ENCODE measurements at places on chromosomes 16 and 17. TPM values are rescaled to one million over a fixed set of nuclear protein-coding genes. Genes with fewer than 3 reads are reported as not detected.

The CFAP97D1 gene
- 0.26 TPM for total RNA-seq

The SLC46A1 gene
- 5.1 TPM for total RNA-seq

The RNF222 gene
- total RNA-seq, result not detected

The OR2C1 gene
- total RNA-seq, result not detected

The KRT33B gene
- total RNA-seq, result not detected

The C16orf74 gene
- total RNA-seq, result 84.9 TPM

The TAT gene
- total RNA-seq, result not detected

The SMIM36 gene
- total RNA-seq, result 0.29 TPM

The KIF2B gene
- not detected for total RNA-seq

The NPTX1 gene
- total RNA-seq, result not detected

The DHRS7C gene
- not detected for total RNA-seq

The EZH1 gene
- total RNA-seq, result 11.8 TPM

The NHLRC4 gene
- 0.13 TPM for total RNA-seq

DNA sequence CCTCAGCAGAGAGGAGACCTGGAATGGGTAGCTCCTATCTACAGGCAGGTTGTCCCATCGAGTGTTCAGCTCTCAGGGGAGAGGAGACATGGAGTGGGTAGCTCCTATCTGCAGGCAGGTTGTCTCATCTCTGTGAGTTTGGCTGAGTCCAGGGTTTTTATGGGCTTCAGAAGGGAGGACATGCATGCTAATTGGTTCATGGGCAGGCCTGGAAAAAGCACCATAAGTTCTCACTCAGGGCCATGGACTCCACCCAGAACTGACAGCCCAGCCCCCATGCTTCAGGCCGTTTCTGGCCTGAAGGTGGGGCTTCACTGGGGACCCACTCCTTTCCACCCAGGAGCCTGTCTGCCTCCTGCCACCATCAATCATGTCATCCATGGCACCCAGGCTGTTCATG, 84.0 kb downstream of the CYB561 start:
- no peak for DNase-seq

- DNase-seq, result peak; percentile 80
These were observed 20.6 kb upstream of the GAN start for GRCh38 chr16:81293909-81294802.

GRCh38 chr17:46135879-46136563, 57.2 kb downstream of the KANSL1 start:
- DNase-seq, result no peak

DNA sequence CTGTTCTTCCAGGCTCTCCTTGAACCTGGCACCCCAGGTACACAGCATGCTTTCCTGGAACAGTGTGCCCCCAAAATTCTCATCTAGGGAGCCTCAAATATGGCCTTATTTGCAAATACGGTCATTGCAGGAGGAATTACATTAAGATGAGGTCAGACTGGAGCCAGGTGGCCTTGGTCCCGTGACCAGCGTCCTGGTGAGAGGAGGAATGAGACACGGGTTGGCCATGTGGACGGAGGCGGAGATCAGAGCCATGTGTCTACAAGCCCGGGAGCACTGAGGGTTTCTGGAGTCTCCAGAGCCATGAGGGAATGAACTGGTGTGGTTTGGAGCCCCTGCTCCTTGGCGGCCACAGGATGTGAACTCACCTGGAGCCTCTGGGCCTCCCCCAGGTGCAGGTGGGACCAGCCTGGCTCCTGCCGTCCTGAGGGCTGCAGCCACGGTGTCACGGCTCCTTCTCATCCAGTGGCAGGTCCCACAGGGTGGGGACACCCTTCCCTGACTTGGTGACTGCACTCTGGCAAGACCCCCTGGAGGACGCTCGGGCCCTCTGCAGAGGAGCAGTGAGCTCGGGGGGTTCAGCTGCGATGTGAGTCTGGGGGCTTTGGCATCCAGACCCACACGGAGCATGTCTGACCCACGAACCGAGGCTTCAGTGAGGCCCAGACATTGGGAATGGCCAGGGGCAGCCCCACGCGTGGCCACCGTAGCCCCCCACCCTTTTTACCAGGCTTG, 21.8 kb upstream of the GNG13 start:
- no peak for DNase-seq

DNA sequence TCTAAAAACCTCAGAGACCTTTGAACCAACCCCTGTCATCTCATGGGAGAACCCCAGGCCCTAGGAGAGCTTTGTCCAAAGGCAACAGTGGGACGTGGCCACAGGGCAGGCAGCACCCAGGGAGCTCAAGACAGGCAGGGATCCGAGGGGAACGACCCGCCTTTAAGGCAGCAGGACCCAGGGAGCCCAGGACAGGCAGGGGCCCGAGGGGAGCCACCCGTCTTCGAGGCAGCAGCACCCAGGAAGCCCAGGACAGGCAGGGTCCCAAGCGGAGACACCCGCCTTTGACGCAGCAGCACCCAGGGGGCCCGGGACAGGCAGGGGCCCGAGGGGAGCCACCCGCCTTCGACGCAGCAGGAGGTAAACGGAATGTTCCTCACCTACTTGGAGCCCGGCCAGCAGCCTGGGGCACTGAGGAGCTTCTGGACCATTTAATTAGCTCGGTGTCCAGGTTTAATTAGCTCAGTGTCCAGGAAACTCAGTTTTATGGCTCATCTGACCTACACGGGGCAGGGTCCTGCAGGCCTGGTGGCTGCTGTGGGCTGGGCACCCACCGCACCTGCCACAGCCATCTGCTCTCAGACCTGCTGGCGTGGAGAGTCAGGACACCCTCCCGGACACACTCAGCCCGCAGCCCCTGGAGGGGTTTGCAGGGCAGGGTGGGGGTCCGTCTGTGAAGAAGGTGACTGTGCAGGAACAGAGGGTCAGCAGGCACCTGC, 24.4 kb downstream of the PIEZO1 start:
- peak; percentile 77 for DNase-seq

DNA sequence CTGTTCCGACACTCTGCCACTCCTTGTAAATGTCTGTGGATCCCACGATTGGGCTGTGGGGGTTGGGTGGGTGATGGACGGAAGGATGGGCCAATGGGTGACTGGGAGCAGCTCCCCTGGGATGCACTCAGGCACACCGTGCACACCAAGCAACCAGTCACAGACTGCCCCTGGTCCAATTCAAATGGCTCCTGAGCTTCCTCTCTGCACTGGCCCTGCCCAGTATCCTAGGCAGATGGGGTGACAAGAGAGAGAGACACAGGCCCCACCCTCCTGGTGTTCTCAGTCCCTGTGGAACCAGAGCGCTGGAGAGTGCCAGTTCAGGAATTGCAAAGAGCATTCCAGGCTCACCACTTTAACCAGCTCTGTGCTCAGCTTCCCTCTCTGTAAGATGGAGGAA, 32.8 kb downstream of the BEAN1 start:
- DNase-seq, result no peak

DNA sequence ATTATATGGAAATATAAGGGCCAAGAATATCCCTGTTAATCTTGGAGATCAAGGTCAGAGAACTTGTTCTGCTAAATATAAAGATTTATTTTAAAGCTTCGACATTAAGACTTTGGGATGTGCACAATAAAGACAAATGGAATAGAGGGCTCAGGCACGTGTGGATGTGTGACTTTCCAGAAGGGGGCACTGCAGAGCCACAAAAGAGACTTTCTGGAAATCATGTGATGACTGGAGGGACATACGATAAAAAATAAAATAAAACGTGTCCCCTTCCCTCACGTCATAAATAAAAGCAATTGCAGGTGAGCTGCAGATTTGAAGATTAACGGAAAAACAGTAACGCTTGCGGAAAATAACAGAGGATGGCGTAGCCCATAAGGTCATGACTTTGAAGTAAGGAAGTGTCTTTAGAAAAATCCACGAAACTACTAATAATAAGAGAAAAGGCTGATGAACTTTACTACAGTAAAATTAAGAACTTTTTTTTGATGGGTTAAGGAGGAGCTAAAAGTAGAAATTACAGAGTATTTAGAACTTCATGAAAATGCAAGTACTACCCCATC, 9.4 kb upstream of the ENGASE start:
- peak; percentile 76 for DNase-seq

DNA sequence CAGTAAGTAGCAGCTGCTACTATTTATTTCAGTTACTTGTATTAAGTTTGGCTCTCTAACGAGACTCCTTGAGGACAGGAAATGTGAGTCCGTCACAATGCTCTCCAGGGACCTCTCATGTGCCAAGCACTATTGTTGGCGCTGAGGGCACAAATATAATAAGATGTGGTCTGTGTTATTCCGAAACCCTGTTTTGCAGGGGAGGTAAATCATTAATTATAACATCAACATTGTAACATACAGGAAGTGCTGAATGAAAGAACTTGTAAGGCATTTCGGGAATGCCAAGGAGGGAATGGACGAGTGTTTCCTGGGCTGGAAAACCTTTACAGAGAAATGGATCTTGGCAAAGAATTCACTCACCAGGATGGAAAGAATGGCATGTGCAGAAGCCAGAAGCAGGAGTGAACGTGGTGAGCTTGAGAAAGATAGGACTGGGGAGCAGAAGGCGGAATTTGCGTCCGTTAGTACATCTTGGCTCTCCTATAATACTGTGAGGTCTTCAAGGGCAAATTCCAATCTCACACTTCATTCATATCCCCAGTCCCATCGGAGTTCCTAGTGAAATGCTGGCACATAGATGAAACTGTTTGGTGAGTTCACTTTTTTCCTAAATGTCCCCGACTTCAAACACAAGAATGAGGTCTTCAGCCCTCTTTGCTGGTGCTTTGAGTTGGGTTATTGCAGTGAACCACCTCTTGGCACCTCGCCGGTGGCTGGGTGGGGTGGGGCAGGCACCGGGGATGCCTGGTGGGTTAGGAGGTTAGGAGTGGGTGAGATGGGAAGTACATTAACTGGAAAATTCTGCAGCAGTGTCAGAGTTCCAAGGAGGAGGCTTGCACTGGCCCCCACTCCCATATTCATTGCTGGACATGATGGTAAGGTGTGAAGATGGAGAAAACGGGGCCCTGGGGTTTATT, 11.5 kb downstream of the TAC4 start:
- peak; percentile 80 for DNase-seq

DNA sequence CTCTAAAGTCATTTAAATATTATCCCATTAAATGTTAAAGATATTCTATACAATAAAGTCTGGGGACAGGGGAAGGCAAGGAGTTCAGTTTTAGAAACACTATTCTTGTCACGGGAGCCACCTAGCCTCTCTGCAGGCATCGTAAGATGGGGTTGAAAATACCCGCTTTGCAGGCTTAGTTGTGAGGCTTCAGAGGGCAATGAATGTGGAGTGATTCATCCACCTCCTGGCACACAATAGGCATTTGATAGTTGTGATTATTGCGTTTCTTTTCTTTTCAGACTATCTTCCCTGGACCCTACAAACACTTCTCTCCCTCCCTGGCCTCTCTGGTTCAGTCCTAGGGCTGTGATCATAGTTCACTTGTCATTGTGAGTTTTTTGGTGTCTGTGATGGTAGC, 19.6 kb downstream of the GLP2R start:
- DNase-seq, result no peak

GRCh38 chr16:76963614-76964315, 227.2 kb upstream of the MON1B start:
- DNase-seq, result no peak

GRCh38 chr17:48195910-48196309, 88.3 kb downstream of the SNX11 start:
- no peak for DNase-seq

GRCh38 chr16:81641395-81642106, 137.5 kb upstream of the PLCG2 start:
- DNase-seq, result no peak

GRCh38 chr17:46024590-46024989, 25.5 kb downstream of the STH start:
- no peak for DNase-seq

DNA sequence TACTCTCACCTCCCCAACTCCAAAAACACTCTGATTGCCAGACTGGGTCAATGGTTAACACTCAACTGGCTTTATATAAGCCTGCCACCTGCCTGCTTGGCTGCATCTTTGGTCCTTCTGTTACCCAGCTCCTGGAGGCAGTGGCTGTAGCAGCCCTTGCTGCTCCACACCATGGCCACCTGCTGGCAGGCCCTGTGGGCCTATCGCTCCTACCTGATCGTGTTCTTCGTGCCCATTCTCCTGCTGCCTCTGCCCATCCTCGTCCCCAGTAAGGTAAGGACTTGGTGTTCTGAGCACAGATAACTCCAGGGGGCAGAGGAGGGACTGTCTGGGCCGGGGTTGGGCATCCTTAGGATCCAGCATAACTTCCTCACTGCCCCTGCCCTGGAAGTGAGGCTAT, at the start of gene SLC13A2:
TSS of gene SLC13A2 (plus strand) at position 103 of the 400 bp plus-strand sequence. CDS start at position 172, 69 bp downstream.
- DNase-seq, result no peak

GRCh38 chr17:3529817-3530741, 27.5 kb downstream of the TRPV3 start:
- DNase-seq, result peak; percentile 6

- no peak for DNase-seq
These were observed at the start of gene GPR179 for GRCh38 chr17:38343608-38344419. Gene GPR179 (minus strand): TSS chr17:38343956. CDS start chr17:38343789, 167 bp downstream.

GRCh38 chr16:53430363-53430762, 3.9 kb upstream of the RBL2 start:
- no peak for DNase-seq

- DNase-seq, result peak; percentile 67
These were observed 70.6 kb upstream of the CLEC3A start for GRCh38 chr16:77951788-77952187.

GRCh38 chr17:17913695-17914332, 58.4 kb downstream of the TOM1L2 start:
- DNase-seq, result peak; percentile 57

DNA sequence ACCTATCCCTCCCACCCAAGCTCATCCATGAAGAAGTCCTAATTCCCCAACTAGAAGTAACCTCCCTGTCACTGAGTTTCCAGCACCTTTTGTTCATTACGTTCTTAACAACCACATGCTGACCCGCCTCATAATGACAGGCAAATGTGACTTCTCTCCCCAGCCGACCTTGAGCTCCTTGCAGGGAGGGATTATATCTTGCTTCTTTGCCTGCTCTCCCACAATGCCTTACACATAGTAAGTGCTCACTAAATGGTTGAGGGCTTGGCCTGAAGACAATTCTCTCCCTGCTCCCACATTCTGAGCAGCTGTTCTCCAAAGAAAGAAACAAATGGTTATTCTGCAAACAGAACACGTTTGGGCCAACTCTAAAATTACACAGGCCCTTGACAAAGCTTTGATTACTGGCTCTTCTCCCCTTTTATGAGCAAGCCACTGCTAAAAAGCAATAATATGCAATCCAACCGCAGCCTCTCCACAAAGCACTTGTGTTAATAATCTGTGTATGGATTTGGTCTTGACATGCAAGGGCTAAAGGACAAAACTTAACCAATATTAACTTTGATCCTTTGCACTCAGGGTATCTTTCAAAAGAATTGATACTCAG, 23.2 kb downstream of the SLC39A11 start:
- DNase-seq, result no peak

DNA sequence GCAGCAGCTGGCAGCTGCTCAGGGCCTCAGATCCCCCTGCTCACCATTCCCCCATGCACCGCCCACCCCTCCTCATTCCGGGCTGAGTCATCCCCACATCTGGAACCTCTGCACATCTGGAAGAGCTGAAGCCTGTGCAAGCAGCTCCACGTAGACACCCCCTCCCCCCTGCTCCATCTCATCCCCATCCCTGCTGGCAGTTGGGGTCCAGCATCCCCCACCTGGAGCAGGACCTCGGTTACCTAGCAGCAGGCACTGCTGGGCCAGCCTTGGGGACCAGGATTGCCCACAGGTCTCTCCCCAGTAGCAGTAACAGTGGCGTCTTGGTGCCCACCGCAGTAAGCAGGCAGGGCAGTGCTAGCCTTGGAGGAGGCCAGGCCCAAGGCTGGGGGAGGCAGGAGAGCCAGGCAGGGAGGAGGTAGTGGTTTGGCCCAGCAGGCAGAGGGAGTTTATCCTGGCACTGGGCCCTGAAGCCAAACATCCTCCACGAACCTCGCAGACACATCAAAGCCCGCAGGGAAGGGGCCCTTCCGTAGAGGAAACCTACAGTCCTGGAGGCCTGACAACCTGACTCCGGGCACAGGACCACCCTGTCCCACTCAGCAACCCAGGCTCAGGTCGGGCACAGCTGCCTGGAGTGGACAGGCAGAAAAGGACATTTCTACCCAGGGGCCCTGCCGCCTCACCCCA, 7.7 kb upstream of the TMEM92 start:
- DNase-seq, result peak; percentile 28

Data from HT-29 (cell line).